Erythroblast (primary cell): ENCODE measurements at places on chromosomes 6 and 20.

- no peak for DNase-seq
These were observed 21.7 kb downstream of the PXDC1 start for GRCh38 chr6:3729603-3730344.

DNA sequence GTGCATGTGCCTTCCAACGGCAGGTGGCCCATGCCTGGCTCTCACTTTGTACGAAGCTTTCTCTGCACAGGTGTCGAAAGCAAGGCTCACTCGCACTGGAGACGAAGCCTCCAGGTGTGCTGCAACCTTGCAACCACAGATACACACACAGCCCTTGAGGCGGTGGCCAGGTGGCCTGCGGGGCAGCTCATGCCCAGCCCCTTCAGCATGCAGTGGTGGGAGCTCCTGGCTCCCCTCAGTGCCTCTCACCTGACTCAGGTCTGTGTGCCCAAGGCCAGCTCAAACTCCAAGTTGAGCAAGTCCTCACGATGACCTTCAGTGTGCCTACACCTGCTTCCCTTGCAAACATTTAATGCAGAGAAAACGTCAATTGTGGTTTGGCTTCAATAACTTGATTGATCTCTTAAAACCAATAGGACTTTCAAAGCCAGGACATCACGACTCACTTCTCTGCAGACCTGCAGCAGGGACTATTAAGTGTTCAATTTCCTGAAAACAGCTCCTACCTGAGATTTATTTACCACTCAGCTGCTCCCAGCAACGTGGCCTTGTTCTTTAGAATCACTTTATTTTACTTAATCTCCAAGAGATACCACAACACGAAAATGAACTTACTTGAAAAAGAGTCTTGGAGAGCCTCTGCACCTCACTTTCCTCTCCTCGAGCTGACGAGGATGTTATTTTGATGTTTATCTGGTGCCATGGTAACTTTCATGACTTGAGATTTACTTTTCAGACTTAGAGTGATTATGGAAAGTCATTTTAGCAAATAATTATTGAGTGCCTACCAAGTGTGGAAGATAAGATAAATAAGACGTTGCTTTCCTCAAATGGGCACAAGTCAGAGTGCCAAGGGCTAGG, 86.3 kb downstream of the SLC22A23 start:
- DNase-seq: peak; percentile 42

- DNase-seq: no peak
These were observed 356.8 kb downstream of the BTBD9 start for GRCh38 chr6:38282911-38283310.

- no peak for DNase-seq
These were observed 61.0 kb downstream of the TCP11 start for GRCh38 chr6:35080016-35080680.

DNA sequence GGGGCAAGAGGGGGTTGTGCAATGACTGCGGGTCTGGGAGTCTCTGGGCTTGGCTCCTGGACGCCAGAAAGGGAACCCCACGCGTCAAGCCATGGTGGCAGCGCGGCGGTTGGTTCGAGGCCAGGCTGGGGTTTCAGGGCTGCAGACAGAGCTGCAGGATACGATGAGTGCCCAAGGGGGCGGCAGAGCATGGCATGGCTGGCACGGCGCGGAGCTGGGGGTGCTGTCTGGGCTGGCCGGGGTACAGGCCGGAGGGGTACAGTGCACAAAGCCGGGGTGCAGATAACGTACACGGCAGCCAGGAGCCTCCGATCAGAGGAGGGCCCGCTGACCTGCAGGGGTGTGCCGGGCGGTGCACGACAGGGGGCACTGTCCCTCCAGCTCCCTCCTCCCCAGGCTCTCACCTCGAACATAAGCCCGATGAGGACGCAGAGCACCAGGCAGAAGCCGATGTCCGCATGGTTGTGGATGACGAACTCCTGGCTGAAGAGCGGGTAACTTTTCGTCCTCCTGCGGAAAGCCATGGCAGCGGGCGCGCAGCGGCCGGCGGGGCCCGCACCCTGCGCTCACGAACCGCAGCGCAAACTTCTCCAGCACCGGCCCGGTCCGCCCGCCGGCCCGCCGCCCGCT, 353 bp downstream of the TRAM2 start:
- DNase-seq: peak; percentile 87

GRCh38 chr6:167706313-167707109, 120.2 kb upstream of the AFDN start:
- DNase-seq: no peak

- DNase-seq: no peak
These were observed 5.2 kb upstream of the CEBPB start for GRCh38 chr20:50185426-50185825.

DNA sequence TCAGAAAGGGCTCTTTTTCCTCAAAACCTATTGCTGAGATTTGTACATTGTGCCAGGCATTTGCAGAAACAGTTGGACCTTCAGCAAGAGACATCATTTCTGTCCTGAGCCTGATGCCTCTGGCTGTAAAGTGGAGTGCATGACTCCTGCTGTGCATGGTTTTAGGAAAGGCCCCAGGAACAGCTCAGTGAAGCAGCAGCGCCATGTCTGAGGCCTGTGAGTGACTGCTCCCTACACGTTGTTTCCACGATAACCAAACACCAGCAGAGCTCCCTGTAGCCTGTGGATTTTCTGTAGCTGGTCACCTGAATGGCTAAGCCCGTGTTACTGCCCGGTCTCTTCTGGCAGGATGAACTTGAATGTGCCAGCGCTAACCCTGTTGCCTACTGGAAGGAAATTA, 232.5 kb downstream of the TFAP2C start:
- no peak for DNase-seq

GRCh38 chr6:83600459-83600858, 88.1 kb downstream of the PRSS35 start:
- DNase-seq: no peak

GRCh38 chr6:158760618-158761250, 58.4 kb downstream of the EZR start:
- no peak for DNase-seq

GRCh38 chr20:24814556-24815195, 134.4 kb upstream of the CST7 start:
- no peak for DNase-seq

GRCh38 chr20:64041040-64041780, 5.2 kb downstream of the C20orf204 start:
- no peak for DNase-seq

GRCh38 chr6:11478586-11478985, 59.0 kb upstream of the TMEM170B start:
- DNase-seq: no peak

- no peak for DNase-seq
These were observed 123.2 kb upstream of the TMEM170B start for GRCh38 chr6:11414176-11414963.

- DNase-seq: peak; percentile 57
These were observed 16.8 kb upstream of the MCM3 start for GRCh38 chr6:52301326-52301725.

- no peak for DNase-seq
These were observed 5.6 kb upstream of the UQCC2 start for GRCh38 chr6:33716890-33717632.

DNA sequence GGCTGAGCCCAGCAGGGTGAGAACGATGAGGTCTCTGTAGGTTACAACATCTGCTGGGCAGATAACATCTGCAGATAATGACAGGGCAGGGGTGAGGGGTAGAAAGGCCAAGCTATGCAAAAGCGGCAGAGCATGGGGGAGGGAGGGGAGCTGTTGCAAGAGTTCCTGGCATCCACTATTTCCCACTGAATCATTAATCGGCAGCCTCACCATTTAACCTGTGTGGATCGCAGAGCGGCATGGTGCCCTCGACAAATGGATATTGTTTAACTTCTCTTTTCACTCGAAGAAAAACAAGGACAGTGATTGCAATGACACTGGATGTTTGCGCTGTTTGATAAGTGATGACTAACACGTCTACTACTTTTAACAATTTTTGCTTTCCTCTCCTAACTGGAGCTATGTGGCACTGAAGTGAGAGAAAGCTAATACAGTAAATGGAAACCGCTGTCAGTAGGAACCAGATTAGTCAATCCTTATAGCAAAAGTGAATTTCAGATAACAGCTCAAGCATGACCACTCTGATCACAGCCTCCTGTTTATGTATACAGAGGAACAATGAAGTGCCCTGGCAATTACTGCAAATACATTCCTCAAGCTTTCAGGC, 381.5 kb downstream of the TFAP2A start:
- no peak for DNase-seq

DNA sequence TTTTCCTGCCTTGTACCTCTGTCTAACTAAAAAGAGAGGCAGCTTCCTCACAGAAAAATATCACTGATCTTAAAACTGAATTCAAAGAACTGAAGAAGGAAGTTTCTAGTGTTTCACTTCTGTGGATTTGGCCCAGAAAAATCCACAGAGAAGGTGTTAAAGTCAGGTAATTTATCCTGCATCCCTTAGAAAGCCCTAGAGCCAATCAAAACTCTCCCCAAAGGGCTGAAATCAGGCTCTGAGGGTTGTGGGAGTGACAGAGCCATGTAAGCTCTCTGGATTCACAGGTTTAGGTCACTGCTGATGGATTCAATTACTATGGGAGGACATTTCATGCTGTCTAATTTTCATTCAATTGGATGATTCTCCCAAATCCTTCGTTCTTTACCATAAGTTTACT, 152.3 kb downstream of the OR2B2 start:
- no peak for DNase-seq

DNA sequence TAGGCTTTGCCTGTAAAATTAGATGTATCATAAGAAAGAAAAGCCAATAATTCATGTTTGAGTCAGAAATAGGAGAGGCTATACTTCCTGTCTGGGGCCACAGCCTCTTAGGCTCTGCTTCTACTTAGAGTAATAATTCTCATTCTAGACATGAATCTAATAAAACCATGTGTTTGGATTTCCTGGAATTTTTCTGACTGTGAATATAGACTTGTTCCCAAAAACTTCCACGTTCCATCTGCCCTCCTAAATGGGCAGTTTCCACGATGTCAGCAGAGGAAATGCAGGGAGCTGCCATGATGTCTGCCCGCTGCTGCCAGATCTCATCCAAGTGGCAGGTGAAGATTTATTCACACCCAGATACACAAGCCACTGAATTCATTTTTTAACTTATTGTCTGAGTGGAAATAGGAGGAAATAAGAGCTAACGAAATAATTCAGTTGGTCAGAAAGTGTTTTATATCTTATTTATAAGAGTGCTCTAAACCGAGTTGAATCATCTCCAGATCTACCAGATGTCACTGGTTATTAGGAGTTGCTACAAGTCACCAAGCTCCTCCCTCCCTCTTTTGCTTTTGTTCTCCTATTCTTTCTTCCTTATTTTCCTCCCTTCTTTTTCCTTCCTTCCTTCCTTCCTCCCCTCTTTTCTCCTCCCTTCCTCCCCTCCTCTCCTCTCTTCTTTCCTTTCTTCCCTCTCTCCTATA, 69.3 kb downstream of the ALDH8A1 start:
- DNase-seq: no peak

GRCh38 chr6:66896415-66896814, 1189.4 kb upstream of the EYS start:
- DNase-seq: no peak
